SJSA1 (cell line): ENCODE measurements at places on chromosomes 5 and 9. TPM values are rescaled to one million over a fixed set of nuclear protein-coding genes. Genes with fewer than 3 reads are reported as not detected.

Gene SLC6A18
- total RNA-seq = not detected in 2 replicates

Gene CBY3
- total RNA-seq = not detected in 2 replicates

Gene NEURL1B
- total RNA-seq = 7.4 and 15.4 TPM in 2 replicates

GRCh38 chr9:86178503-86178902 lies 79.1 kb upstream of the GOLM1 start:
- no peaks in the 10 kb centered on the region for H3K4me1 ChIP-seq
- H3K27ac ChIP-seq = no peak overlapping the region
- no peaks in the 10 kb centered on the region for H3K27me3 ChIP-seq
- H3K4me3 ChIP-seq = no peak overlapping the region

DNA sequence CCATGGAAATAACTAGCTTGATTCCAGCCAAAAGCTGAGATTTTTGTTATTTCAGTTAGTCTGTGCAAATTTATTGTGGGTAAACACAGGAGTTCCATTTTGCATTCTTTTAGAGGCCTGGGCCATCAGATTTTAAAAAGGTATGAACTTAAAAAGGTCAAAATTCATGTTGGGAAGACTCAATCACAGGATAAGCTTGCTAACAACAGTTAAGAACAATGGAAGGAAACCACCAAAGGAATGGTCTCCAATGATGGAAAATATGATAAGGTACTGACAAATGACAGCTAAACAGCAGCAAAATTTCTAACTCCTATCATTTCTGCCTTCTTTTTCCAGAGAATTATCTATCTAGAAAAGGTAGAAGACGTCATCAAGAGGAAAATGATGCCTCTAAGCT lies 16.0 kb downstream of the ABITRAM start:
- DNase-seq = no peak
- no peaks in the 10 kb centered on the region for H3K4me1 ChIP-seq
- no peak overlapping the region for H3K27ac ChIP-seq

GRCh38 chr5:93805616-93806379 lies 64.4 kb upstream of the POU5F2 start:
- no peak for DNase-seq
- no peak overlapping the region for H3K4me3 ChIP-seq
- 0 out of 2 replicates have a peak, but pooled peaks cover 3% of the 10 kb centered on the region for H3K4me1 ChIP-seq
- H3K27ac ChIP-seq = no peak overlapping the region
- H3K27me3 ChIP-seq = no peaks in the 10 kb centered on the region
